Effector memory CD4-positive, alpha-beta T cell (primary cell): ENCODE measurements at places on chromosomes 6 and 20.

GRCh38 chr20:14051454-14051853, 56.1 kb downstream of the MACROD2 start:
- DNase-seq: no peak

DNA sequence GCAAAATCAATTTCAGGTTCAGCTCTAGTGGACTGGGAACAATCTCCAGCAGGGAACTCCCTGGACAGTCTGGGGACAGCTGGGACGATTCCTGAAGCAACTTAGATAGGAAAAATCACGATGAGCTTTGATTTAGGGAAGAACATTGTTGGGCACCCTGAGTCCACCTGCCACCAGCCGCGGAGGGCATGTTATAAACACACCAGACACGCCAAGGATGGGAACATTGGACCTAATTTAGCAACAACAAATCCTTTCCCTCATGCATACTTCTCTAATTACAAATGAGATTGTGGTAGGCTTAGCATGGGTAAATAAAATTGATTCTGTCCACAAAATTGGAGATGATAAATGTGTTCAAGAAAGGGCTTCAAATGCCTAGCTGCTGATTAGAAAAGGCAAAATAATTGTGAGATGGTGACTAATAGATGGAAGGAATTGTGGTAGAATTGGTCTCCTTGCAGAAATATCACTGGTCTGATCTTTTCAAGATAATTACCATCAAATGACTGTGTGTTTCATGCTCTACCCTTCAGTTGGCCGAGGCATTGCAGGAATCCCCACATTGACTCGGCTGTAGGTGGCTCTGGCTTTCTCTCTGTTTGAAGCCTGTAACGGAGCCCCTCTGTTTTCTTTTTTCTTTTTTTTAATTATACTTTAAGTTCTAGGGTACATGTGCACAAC, 6.1 kb upstream of the NANP start:
- DNase-seq: no peak

DNA sequence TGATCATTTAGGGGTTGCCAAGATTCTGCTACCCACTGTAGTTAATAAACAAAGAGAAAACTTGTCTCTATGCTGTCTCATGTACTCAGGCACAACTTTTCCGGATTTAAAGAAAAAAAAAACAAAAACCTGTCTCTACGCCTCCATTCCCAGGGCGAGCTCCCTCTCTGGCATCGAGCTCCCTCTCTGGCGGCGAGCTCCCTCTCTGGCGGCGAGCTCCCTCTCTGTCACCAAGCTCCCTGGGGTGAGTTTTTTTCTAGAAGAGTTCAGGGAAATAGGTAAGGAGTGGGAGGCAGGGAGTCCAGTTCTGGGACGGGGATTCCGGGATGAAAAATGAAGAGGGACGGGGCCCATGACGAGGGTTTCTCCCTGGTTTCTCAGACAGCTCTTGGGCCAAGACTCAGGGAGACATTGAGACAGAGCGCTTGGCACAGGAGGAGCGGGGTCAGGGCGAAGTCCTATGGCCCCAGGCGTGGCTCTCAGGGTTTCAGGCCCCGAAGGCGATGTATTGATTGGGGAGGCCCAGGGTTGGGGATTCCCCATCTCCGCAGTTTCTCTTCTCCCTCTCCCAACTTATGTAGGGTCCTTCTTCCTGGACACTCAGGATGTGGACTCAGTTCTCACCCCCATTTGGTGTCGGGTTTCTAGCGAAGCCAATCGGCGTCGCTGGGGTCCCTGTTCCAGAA, 16.5 kb upstream of the HLA-A start:
- DNase-seq: no peak

DNA sequence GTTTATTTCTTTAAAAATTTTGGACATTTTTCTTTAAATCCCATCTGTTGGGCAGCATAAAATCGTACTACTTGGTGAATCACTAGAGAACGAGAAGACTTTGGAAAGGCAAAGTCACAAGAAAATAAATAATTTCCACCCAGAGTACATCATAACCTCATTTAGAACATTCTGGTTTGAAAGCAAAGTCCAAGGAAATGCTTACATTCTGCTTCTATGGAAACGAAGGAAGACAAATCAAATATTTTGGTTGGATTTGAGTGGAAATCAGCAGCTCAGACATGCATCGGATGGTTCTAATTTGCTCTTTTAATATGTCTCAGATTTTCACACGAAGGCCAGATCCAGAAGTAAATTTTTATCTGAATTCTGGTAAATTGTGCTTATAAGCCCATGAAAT, 60.7 kb upstream of the LTV1 start:
- DNase-seq: no peak

GRCh38 chr6:24529985-24530384, 35.2 kb downstream of the ALDH5A1 start:
- DNase-seq: no peak

- no peak for DNase-seq
Measured at GRCh38 chr6:84522135-84522549, 242.3 kb downstream of the TBX18 start.

DNA sequence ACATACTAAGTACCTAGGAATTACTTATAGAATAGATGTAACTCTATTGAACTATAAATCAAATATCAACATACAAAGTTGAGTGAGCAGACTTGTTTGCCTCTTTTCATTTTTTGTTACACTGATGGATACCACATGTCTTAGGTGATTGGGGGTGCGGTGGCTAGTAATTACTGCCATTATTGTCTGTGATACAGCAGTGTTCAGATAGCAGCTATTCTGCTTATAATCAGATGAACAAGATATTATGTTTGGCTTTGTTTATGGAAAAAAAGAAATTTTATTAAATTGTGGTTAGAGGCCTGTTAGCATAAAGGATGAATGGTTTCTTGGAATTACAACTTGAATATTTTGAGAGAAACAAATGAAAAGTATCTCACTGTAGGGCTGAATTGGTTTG, 55.9 kb downstream of the KCNQ5 start:
- DNase-seq: no peak

- DNase-seq: no peak
Measured at GRCh38 chr20:50144362-50144761, 9.2 kb downstream of the PEDS1 start.

GRCh38 chr6:147099974-147100373, 104.2 kb upstream of the STXBP5 start:
- DNase-seq: no peak

DNA sequence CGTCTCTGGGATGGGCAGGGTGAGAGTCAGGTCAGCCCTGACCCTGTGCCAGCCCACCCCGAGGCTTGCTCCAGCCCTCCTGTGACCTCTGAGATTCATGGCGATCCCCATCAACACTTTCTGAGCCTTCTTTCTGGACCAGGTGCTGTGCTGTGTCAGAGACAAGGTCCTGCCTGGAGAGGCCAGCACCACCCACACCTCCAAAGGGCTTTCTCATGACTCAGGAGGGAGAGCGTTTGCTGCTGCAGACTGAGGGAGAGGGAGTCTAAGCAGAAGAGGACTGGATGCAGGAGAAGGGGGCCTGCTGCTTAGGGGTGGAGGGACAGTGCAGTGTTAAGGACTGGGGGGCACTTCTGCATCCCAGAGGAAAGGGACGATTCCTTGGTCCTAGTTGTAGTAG, 193.5 kb downstream of the LRFN2 start:
- no peak for DNase-seq
